SK-N-SH (cell line): ENCODE measurements at places on chromosomes 16 and 17. TPM values are rescaled to one million over a fixed set of nuclear protein-coding genes. Genes with fewer than 3 reads are reported as not detected.

Gene TP53TG3
- polyA plus RNA-seq = 2.2 and 2.4 TPM in 2 replicates

Gene MYO15A
- 0.15 and 0.43 TPM in 2 replicates for polyA plus RNA-seq

Gene HAP1
- polyA plus RNA-seq = 0.16 and 0.18 TPM in 2 replicates

DNA sequence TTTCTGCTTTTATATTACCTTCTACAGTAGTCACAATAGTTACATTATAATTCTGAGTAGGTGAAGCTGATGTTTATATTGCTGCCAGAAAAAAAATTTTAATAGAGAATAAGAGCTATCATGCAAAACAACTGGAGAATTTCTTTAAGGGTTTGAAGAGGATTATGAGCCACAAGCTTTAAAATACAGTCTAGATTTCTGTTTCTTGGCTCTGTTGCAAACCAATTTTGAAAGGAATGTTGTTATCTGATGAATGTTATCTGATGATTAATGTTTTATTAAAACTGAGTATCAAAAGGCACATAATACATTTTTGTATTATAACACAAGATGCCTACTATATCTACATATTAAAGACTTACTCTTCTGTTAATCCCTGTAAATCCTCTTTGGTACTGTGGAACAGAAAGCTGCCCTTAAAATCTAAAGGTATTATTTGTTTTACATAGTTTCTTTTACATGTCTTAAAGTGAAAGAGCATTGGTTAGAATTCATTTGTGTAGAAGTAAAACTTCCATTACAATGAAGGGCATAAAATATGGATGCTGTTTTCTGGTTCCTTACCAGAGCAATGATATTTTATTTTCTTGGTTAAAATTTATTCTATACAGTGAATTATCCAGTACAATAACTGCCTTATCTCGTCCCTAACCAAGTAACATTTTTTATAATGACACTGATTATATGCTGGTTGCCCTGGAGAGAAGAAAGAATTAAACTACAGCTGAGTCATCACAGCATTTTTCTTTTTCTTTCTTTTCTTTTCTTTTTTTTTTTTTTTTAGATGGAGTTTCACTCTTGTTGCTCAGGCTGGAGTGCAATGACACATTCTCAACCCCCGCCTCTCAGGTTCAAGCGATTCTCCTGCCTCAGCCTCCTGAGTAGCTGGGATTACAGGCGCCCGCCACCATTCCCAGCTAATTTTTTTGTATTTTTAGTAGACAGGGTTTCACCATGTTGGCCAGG lies 205.7 kb downstream of the TANC2 start:
- DNase-seq = no peak

DNA sequence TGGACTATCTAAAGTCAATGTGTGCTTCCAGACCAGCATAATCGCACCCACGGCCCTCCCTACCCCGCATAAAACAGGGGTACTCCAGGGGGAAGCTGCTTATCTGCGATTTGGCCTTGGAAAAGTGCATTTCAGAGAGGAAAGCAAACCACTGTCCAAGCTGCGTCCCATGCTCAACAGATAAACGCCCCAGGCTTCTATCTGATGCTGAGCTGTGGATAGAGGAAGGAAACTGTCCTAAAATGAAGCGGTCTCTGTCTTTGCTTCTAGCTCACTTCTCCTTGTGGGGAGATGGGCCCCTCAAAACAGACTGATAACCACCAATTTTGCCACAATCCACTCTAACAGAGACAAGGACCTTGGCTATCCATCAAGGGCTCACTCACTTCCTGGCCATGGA lies 160.5 kb upstream of the TNRC6C start:
- no peak for DNase-seq

DNA sequence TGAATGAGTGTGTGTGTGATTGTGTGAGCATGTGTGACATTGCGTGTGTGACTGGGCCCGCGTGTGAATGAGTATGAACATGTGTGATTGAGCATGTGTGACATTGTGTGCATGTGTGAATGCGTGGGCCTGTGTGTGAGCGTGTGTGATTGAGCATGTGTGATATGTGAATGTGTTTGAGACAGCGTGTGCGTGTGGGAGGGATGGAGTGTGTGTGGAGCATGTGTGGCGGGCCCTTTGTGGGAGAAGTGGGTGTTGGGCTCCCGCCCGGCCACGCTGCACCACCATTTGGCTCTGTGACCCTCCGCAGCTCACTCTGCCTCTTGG lies 22.7 kb upstream of the GSE1 start:
- DNase-seq = no peak

DNA sequence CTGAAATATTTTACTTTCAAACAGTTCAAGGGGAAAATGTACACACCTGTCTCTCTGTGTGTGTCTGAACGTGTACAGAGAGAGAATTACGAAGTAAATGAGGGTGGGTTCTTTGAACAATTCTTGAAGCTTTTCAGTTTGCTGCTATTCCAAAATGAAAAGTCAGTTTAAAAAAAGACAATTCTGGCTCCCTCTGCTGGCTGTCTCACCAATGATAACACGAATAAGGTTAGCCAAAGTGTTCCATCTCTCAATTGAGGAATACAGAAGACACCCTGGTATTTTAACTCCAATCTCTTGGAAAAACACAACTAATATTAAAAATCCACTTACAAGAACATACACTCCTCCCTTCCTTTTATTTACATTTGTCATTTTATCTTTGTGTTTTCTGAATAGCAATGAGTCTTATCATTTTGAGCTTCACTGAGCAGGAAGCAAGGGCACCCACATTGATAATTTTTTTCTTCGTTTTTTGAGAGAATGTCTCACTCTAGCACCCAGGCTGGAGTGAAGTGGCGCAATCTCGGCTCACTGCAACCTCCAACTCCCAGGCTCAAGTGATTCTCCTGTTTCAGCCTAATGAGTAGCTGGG lies 20.5 kb downstream of the EFTUD2 start:
- peak; percentile 47 for DNase-seq
